ENCODE measurements at places on chromosomes 3 and 15. TPM values are rescaled to one million over a fixed set of nuclear protein-coding genes. Genes with fewer than 3 reads are reported as not detected.

Gene PLA2G4E
- total RNA-seq = 0.27 TPM

Gene ZDHHC19
- total RNA-seq = not detected

Gene EPHB1
- 0.08 TPM for total RNA-seq

Gene FHIT
- total RNA-seq = 1.8 TPM

Gene AMIGO3
- not detected for total RNA-seq

Gene DNAH12
- not detected for total RNA-seq

Gene BTD
- 16.7 TPM for total RNA-seq

Gene LTF
- not detected for total RNA-seq

Gene IQCH
- 2.4 TPM for total RNA-seq

Gene PLCL2
- total RNA-seq = 1.1 TPM

Gene CPB1
- total RNA-seq = not detected

Gene IQGAP1
- 153 TPM for total RNA-seq

Gene LRRIQ4
- total RNA-seq = not detected

Gene GOLGA8O
- total RNA-seq = 0.61 TPM

Gene INTS14
- 40.9 TPM for total RNA-seq

Gene EEF1AKMT4
- total RNA-seq = 12.5 TPM

Data from hair follicular keratinocyte (primary cell).